ENCODE measurements at places on chromosomes 1 and 21.

GRCh38 chr1:192697771-192698170, 61.8 kb downstream of the RGS13 start:
- DNase-seq: no peak

- no peak for DNase-seq
Measured at GRCh38 chr1:61182049-61182448, 99.7 kb downstream of the NFIA start.

- DNase-seq: no peak
Measured at GRCh38 chr21:45549626-45550463, 7.6 kb upstream of the SLC19A1 start.

- no peak for DNase-seq
Measured at GRCh38 chr1:101191049-101191448, 45.8 kb upstream of the S1PR1 start.

Data from hippocampal formation (tissue), 2 donors.